ENCODE measurements at places on chromosomes 12 and 14.

DNA sequence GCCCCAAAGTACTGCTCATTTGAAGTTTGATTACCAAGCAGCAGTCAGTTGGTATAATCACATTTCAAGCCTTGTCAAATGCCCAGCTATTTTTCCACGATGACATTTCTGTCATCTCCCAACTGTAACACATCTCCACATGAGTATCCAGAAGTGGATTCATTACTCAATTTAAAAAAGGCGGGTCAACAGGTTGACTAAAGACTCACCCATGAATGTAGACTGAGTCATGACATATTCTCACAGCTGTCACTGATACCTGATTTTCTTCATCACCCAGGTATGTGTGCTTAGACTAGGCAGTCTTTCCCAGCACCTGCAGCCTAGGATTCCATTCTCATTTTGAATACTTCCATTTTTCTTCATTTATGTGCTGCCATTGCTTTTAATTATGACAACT lies 75.1 kb upstream of the DBX2 start:
- no peak for DNase-seq

GRCh38 chr14:35826952-35827416 lies 846 bp downstream of the BRMS1L start:
- DNase-seq = no peak

- DNase-seq = no peak
These were observed 32.4 kb upstream of the PLEK2 start for GRCh38 chr14:67444395-67444794.

GRCh38 chr14:73260574-73260973 lies 23.3 kb downstream of the PAPLN start:
- DNase-seq = no peak

GRCh38 chr14:54669721-54670561 lies 103.0 kb downstream of the SAMD4A start:
- no peak for DNase-seq

DNA sequence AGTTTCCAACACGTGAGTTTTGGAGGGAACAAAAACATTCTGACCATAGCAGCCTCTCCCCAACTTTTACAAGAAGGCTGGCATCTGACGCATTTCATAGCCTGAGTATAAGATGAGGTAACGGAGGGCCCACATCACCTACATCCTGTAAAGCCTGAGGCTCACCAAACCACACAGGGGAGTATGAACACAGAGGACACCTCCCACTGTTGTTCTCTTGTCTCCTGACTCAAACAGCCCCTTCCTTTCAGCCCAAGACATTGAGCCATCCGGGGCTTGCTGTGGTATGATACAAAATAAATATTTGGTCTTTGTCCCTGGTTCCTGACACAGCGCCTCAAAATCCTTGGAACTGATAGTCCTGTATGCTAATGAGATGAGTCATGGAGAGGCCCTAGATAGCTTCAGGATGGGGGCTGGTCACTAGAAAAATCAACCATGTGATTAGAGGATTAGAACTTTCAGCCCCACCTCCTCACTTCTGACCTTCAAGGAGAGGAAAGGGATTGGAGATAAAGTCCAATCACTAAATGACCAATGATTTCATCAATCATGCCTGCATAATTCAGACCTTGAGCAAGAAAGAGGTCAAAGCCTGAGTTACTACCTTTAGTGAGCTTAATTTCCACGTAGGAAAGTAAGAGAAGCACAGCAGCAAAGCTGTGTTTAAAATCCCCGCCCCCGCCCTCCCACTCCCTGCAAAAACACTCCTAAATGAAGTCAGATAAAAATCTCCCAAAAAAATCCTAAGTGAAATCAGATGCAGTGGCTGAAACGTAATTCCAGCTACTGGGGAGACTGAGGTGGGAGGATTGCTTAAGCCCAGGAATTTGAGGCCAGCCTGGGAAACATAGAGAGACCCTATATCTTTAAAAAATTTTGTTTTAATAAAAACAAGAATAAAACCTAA lies 236.4 kb downstream of the PCNX1 start:
- no peak for DNase-seq

- DNase-seq = no peak
These were observed 2.1 kb downstream of the DAO start for GRCh38 chr12:108881953-108882352.

GRCh38 chr14:32722631-32723183 lies 216.0 kb upstream of the NPAS3 start:
- no peak for DNase-seq

DNA sequence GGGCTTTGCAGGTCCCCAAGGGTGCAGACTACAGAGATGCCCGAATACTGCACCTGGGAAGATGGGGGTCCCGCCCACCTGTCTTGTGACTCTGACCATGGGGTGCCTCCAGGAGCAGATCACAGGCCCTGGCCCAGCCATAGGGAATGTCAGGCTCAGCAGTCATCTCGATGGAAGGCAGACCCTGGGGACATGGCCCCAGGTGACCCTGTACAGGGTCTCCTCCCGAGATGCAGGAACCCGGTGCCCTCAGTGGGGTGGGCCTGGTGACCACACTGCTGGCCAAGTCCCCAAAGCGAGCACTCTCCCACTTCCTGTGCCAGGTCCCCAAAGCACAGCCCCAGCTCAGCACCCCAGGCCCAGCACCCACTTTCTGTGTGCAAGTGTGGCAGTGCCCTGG lies 903.7 kb upstream of the USP15 start:
- DNase-seq = no peak

- no peak for DNase-seq
These were observed 164.7 kb downstream of the SUDS3 start for GRCh38 chr12:118541071-118541470.

GRCh38 chr14:58944343-58944967 lies 244.0 kb upstream of the DAAM1 start:
- DNase-seq = no peak

DNA sequence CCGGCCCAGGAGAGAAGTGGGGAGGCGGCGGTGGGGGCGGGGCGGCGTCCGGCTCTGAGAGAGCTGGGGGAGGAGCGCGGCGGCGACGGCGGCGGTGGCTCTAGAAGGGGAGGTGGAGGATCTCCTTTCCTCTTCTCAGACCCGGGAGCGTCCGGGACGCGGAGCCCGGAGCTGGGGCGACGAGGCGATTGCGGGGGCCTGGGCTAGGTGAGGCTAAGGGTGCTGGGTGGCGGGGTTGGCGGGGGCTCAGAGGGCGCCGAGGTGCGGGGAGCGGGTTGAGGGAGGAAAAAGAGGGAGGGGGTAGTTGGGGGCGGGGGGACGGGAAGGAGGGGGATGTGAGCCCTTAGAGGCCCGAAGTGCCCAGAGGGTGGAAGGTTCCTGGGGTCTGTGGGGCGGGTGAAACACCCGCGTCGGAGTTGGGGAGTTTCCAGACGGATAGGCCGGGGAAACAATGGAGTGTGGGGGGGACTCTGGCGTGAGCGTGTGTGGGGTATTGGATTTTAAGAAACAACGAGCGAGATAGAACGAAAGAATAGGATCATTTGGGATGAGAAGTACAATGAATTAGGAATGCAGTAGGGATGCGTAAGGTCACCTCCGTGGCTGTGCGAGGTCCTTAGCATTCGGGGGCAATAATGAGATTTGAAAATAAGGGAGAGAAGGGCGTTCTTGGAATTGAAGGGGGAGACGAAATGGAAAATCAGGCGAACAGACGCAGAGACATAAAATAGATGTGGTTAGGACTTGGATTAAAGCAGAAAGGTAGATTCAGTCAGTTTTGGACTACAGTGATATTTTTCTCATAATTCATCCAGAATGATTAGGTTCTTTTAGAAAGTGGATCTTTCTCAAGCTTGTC lies at the start of gene SPATS2:
Gene SPATS2, plus strand, starts transcription at position 82 of the 859 bp plus-strand sequence. CDS start 93,551 bp downstream, outside the sequence.
- DNase-seq = no peak

DNA sequence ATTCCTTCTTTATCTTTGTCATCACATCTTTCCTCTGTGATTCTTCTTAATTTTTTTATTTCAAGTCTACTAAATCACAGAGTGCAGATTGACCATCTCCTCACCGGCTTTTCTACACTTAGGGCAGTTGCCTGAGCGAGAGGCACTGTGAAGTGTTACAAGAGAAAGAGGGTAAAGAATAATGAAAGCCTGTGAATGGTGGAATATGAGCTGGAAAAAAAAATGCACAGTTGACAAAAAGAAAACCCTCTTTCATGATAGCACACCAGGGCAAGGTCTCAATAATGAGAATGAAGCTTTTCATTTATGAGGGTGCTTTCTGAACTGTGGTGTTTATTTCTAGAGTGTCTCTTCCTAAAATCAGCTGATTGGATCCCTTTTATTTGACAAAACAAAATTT lies 106.2 kb upstream of the PDE3A start:
- DNase-seq = no peak

DNA sequence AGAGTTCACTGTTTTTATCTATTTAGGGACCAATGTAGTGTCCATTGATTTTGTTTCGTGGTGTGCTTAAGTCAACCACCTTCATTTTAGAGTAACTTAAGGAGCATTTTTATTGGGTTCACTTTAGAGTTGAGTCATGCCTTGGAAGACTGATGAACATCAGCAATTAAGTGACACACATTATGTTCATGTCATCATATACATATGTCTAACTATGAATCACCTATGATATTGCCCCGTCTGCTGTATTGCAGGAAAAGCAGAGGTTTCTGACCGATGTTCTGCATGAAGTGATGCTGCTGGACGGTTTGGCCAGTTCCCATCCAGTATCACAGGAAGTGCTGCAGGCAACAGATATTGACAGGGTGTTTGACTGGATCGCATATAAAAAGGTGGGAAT lies 227.1 kb downstream of the TRHDE start:
- DNase-seq = no peak

DNA sequence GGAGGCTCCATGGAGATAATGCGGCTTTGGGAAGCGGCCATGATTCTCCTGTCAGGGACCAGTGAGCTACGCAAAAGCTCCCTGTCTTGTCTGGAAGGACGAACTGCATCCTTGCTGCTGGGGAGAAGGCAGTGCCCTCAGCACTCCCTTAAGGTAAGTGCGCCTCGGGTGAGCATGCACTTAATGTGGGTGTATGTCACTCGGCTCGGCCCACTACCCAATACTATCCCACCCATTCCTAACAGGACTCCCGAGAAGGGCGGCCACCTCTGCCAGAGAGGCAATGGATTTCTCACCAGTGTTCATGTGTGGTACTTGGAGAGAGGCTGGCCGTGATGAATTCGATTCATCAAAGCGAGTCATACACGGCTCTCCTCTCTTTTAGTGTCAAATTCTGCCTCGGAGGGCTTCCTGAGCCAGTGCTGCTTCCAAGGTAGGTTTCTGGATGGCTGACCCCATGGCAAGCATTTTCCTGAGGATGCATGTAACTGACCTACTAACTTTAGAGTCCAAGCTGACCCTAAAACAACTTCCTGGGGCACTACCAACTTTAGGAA lies 151.7 kb upstream of the RTL1 start:
- no peak for DNase-seq

- no peak for DNase-seq
These were observed 12.3 kb upstream of the LMO3 start for GRCh38 chr12:16618256-16618655.

DNA sequence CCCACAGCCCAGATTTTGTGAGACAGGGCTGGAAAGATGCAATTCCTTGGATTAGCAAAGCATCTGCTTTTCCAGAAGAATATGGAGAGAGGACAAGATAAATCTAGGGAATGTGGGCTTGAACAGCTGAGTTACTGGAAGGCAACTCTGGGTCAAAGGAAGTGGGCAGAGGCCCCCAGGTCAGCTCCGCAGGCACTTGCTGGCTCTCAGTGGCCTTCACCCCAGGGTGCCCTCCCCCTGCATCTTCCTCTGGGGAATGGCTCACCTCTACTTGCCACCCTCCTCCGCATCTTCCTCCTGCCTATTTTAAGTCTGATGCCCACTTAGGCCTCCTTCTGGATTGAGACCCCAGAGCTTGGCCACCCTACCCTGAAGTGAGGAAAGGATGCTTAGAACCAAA lies 10.5 kb upstream of the PNMA1 start:
- DNase-seq = no peak

DNA sequence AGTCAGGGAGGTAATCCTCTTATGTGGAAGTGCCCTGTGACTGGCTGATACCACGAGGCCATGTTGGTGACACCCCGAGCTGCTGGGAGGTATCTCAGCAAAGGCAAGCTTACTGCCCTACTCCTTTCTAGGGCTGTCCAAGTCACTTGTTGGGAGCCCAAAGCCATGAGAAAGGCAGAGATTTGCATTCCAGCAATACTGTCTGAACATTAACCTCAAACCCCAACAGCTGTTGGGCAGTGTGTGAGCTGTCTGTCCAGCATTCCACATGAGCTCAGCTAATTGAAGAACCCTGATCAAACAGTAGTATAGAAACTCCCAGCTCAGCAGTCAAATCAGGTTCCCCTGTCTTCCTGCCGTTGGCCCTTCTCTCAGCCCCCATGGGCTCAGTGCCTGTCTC lies 9.2 kb downstream of the ABHD4 start:
- no peak for DNase-seq

DNA sequence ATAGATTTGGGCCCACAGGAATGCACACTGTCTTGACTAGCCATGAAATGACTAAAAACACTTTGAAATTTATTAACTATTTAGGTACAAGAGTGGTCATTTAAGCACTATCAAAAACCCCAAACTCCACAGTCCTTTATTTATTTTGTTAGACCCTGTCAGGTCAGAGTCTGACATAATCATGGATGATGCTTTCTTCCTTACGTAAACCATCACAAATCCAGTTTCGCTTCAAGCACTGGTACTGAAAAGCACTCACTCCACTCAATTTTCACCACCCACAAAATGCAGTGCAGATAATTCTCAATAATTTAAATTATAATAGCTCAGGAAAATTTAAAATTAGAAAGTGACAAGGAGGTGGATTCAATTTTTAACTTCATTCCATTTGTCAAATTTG lies 25.8 kb downstream of the PPP2R5E start:
- no peak for DNase-seq

DNA sequence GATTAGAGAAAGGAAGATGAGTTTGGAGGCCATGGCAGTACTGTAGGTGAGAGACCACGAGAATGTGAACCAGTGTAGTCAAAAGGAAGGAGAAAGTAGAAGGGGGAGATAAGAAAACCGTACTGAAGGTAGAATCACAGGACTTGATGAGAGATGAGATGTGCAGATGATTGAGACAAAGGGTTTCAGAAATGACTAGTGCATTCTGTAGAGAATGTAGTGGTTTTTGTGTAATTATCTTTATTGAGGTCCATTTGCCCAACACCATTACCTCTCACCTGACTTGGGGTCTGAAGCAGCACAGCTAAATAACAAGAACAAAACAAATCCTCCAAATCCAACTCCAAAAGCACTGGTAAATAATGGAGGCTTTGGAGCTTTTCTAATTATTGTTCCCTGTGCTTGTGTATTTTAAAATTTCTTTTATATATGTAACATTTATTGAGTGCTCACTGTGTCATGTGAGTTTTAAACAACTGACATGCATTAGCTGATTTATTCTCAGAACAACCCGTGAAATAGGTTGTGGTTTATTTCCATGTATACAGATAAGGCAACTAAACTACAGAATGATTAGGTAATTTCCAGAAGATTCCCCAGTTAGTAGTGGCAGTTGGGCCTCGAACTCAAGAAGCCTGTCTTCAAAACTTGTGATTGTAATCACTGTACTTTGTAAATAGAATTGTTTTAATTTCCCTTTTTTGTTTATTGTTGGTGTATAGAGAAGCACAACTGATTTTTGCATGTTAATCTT lies 390.0 kb downstream of the AEBP2 start:
- no peak for DNase-seq

- no peak for DNase-seq
These were observed 222.6 kb downstream of the MON2 start for GRCh38 chr12:62689042-62689839.

Measured in left renal pelvis (tissue), 4 donors.